ENCODE measurements at places on chromosomes 13 and 19.
A peak's percentile ranks its signal among the peaks of the same experiment; 100 is the strongest.

DNA sequence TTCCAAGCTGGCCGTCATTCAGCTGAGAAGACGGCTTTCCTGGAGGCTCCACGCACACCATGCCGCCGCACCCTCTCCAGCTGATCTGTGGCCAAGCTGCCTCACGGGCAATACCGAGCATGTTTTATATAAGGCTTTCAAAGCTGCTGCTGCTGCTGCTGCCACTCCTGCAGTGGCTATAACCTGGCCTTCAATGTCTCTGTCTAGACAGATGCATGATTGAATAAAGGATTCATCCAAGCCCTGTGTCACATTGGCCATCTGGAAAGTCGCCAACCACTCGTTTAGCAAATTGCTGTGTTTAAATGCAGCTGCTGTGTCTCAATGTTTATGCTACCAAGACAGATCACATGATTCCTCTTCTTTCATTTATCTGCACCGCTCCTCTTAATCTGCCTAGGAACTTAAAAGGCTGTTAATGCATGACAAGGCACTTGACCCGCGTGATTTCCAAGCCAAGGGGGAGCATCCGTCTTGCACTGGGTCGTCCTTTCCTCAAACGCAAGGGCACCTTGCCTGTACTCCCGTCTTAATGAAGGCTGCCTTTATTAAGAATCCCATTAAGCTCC, 114.3 kb downstream of the TEX26 start:
- peak; percentile 97 for DNase-seq

DNA sequence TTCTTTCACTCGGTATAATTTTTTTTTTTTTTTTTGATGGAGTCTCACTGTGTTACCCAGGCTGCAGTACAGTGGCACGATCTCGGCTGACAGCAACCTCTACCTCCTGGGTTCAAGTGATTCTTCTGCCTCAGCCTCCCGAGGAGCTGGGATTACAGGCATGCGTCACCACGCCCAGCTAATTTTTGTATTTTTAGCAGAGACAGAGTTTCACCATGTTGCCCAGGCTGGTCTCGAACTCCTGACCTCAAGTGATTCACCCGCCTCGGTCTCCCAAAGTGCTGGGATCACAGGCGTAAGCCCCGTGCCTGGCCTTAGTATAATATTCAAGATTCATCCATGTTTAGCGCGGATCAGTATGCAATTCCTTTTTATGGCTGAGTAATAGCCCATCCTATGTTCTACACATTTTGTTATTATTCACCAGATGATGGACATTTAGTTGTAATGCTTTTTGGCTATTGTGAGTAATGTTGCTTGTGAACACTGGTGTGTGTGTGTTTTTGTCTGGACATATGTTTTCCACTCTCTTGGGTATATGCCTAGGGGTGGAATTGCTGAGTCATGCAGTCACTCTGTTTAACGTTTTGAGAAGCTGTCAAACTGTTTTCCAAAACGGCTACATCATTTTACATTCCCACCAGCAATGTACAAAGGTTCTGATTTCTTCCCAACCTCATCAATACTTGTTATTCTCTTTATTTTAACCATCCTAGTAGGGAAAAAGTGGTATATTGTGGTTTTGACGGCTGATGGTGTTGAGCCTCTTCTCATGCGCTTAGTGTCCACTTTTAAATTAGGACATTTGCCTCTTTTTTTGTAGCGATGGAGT, 22.9 kb downstream of the PLEKHF1 start:
- no peak for DNase-seq

- DNase-seq, result no peak
These were observed 22.5 kb upstream of the ALOX5AP start for GRCh38 chr13:30712536-30713532.

- DNase-seq, result no peak
These were observed 14.3 kb downstream of the MRPS12 start for GRCh38 chr19:38944981-38945506.

All from COR-L47 (cell line).